ENCODE measurements at places on chromosomes 11 and 22.

DNA sequence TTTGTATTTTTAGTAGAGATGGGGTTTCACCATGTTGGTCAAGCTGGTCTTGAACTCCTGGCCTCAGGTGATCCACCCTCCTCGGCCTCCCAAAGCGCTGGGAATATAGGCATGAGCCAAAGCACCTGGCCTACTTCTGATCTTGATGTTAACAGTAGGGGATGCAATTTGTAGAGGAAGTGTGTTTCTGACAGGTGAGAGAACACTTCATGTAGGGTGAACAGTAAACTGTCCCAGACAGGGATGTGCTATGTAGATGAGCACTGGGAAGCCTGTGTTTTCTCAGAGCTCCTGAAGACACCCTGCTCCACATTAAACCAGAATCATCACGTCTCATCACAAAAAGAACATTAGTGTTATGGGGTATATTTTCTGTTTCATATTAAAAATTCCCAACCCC lies 45.1 kb downstream of the UBASH3B start:
- no peak for DNase-seq

GRCh38 chr11:49533204-49533603 lies 324.8 kb upstream of the FOLH1 start:
- no peak for DNase-seq

DNA sequence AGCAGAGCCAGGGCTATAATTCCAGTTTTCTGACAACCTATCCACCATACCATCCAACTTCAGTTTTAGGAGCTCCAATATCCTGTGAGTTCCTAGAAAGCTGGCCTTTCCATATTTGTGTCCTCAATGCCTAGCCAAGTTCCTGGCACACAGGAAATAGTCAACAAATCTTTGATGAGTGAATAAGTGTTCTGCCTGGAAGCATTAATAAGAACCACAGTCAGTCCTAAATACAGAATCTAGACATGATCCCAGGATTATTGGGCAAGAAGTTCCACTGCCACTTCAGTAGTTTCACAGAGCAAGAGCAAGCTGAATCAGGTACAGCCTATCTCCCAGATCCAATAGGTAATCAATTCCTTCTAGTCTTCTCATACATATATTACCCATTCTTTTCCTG lies 942.0 kb downstream of the DLG2 start:
- no peak for DNase-seq

DNA sequence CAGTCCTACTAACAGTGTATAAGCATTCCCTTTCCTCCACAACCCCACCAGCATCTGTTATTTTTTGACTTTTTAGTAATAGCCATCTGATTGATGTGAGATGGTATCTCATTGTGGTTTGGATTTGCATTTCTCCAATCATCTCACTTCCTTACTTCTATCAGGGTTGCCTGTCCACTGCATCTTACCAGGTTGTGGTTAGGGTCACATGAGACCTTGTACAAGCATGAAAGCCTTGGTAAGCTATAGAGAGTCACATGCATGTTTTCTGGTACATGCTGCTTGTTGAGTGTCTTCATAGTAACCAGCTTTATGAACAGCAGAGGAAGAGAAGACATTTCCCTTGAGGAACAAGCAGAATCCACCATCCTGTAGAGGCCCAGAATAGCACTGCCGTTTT lies 102.9 kb upstream of the PAX6 start:
- no peak for DNase-seq

Measured in stimulated activated CD4-positive, alpha-beta T cell treated with anti-CD3 and anti-CD28 coated beads, Interleukin-4, amount 100 ng/mL, for 48 hours (primary cell).